ENCODE measurements at places on chromosomes 12 and 14.

GRCh38 chr14:34713681-34714319, 593 bp downstream of the CFL2 start:
- DNase-seq, result no peak

DNA sequence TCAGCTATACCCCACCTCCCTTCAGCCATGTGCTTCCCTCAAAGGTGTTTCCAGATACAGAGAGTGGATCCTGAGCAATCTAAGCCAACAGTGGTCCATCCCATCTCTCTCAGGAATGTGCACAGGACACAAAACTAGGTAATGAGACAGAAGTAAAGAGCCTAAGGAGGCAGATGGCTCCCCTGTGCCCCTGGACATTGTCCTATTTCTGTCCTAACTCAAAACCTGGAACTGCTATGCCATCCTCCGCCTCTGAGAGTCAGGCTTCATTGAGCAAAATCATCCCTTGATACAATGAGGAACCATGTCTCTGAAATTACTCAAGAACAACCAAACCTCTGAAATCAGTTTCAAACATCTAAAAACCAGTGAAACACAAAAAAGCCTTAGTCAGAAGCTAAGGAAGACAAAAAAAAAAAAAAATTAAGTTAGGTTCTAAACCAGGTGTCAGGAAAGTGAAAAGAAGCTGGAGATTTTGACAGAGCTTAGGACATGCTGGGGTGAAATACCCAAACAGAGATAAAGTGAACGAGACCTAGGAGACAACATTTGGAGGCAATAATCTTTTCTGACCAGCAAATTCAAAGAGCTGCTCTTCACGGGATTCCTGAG, 200.3 kb upstream of the PLEKHG7 start:
- DNase-seq, result no peak

DNA sequence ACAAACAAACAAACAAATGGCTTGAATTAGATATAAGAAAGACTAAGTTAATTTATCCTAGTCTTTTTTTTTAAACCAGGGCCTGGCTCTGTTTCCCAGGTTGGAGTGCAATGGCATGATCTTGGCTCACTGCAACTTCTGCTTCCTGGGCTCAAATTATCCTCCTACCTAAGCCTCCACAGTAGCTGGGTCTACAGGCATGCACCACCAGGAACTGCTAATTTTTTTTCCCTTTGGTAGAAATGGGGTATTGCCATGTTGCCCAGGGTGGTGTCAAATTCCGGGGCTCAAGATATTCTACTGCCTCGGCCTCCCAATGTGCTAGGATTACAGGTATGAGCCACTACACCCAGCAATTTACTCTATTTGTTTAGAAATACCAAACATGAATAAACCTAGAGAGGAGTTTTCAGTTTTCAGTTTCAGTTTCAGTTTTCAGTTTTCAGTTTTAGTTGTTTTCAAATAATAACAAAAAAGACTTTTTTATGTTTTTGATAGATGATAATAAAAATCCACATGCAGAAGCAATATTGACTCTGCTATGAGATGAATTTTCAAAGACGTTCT, 817.0 kb downstream of the FLRT2 start:
- no peak for DNase-seq

- no peak for DNase-seq
These were observed 68.9 kb upstream of the CISTR start for GRCh38 chr12:53820514-53821306.

GRCh38 chr12:104557488-104558195, 100.9 kb downstream of the CHST11 start:
- DNase-seq, result no peak

DNA sequence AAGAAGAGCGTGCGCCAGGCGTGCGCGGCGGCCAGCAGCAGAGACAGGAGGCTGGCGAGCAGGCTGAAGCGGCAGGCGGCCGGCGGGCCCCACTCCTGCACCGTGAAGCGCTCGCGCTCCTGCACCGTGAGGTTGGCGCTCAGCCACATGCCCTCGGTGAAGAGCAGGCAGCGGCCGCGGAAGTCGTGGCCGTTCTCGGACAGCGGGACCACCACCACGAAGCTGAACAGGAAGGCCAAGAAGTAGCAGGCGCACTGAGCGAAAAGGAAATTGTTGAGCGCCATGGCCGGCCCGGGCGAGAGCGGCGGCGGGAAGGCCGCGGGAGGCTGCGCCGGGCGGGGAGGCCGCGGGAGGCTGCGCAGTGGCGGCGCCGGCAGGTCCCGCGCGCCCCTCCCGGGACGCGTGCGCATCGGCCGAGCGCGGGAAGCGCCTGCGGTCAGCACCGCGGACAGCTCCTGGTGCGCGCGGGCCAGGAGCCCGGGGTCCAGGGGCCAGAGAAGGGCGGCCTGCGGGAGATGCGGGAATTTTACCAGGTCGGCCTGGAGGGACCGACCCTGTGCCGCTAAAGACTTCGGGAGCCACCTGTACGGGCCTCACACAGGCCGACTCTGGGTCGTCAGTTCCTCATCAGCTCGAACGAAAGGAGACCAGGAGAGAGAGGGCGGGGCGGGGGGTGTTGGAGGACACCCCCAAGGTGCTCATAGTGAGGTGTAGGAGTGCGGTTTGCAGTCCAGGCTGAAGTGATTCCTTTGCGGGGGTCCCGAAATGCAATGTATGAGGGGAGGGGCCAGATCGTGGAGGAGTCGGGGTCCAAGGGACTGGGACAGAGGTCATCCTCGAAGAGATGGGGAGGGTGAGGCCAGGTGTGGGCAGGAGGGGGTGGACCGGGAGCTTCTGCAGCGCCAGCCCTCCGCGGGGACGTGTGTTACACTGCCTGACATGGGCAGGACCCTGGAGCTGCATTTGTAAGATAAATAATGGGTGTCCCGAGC, at the start of gene TMEM179:
TSS of gene TMEM179 (minus strand) at position 315 of the 992 bp plus-strand sequence. CDS start at position 284, 31 bp downstream.
- no peak for DNase-seq

All from stimulated activated CD4-positive, alpha-beta T cell treated with anti-CD3 and anti-CD28 coated beads, TNF-alpha, amount 100 ng/mL, for 4 hours (primary cell).